ENCODE measurements at places on chromosomes 13 and 19.
A peak's percentile ranks its signal among the peaks of the same experiment; 100 is the strongest.

GRCh38 chr13:19155321-19155861 is 26.2 kb downstream of the TUBA3C start:
- no peak for DNase-seq

DNA sequence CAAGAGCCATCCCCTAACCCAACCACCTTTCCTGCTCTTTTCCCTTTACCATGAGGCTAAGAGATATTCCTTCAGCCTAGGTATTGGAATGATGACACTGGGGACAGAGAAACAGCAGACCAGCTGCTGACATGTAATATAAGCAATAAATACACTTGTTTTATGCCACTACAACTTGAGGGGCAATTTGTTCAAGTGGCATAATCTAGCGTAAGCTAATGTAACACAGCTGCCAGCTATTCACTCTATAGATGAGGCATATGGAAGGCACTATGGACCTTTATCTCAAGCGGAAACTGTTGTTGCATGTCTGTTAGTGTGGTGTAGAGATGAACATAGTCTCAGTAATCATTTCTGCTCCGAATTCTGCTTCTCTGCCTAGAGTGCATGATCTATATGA is 111.1 kb downstream of the STARD13 start:
- no peak for DNase-seq

- DNase-seq: no peak
Measured at GRCh38 chr13:42891591-42891990, 100.5 kb downstream of the EPSTI1 start.

- DNase-seq: no peak
Measured at GRCh38 chr13:70188567-70188966, 80.3 kb upstream of the KLHL1 start.

- peak; percentile 39 for DNase-seq
Measured at GRCh38 chr19:5480427-5480836, 25.2 kb downstream of the ZNRF4 start.

- no peak for DNase-seq
Measured at GRCh38 chr19:11814700-11815035, 595 bp downstream of the ZNF440 start.

GRCh38 chr13:32136061-32136460 is 104.5 kb downstream of the FRY start:
- no peak for DNase-seq

GRCh38 chr13:32228330-32229041 is 86.7 kb downstream of the ZAR1L start:
- DNase-seq: no peak

GRCh38 chr13:41056826-41057711 is 4.2 kb upstream of the WBP4 start:
- no peak for DNase-seq

- DNase-seq: no peak
Measured at GRCh38 chr13:113989585-113990300, 15.9 kb upstream of the C13orf46 start.

DNA sequence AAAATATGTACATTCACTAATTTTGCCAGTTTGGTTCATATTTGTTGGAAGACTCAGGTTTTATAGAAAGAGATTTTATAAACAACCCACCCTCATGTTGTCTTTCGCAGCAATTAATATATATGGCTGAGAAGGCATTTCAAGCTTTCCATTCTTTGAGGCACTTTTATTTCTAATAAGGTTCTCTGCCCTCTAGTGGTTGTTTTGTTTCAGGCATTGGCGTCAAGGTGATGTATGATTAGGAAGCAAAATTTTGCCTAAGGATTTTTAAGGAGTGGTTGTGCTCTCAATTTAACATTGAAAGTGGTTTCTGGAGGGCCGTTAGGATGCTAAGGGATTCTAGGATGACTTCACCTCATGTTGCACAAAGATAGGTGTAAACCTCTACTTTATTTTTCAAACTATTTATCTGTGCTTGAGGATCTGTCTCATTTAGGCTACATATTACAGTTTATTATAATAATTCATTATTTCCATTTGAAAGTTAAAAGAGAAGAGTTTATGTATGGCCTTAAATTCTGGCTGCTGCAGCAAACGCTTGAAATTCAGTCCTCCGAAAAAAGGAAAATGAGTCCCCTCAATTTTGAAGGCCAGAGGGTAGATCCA is 35.9 kb downstream of the OXGR1 start:
- DNase-seq: no peak

GRCh38 chr19:10421240-10422045 is 1.1 kb downstream of the PDE4A start:
- peak; percentile 35 for DNase-seq

DNA sequence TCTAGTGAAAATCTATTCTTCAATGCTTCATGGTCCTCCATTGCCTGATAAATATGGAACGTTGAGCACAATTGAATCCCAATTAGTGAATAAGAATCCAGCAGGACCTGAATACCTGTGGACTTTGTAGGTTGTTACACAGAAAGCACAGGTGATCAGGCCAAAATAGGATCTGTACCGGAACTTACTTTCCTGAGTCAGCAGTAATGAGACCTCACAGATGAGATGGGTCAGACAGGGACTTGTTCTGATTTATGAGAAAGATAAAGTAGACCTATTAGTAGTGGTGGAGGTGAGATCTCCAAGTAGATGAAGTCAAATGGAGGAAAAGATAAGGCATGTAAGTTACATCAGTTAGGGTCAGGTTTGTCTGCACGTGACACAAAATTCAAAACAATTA is 351.1 kb downstream of the MTUS2 start:
- DNase-seq: no peak

DNA sequence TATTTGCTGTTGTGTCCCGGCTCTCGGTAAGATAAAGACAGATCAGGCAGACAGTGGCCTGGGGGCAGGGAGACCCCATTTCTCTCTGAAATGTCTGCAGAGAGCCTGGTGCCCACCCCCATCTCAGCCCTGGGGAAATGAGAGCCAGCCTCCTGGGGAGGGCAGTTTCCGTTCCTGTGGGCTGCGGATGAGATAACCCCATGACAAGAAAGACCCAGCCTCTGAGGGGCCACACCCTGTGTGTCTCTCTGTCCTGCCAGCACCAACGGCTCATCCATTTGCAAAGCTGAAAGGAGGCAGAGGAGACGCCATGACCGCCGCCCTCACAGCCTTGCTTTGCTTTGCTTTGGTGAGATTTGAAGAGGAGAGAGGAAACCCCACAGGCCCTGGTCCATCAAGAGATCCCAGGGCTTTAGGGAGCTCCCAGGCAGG is 28.1 kb upstream of the KIR3DL3 start:
- no peak for DNase-seq

GRCh38 chr13:78816154-78816553 is 157.2 kb upstream of the OBI1 start:
- DNase-seq: no peak

DNA sequence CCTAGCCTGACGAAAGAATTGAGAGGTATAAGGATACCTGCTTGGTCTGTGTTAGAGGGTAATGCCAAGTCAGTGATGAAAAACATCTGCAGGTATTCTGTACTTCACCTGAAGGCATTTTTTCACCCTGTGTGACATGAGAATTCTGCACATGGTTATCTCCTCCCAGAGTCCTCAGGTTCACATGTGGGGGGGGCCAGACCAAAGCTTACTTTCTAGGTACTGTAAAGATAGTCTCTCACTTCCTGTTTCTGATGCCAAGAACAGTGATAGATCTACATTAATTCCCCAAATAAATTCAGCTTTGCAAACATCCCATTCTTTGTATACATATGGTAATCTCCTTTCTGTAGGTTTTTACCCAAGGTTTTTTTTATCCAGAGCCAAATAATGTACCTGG is 53.4 kb downstream of the GPC6 start:
- no peak for DNase-seq

DNA sequence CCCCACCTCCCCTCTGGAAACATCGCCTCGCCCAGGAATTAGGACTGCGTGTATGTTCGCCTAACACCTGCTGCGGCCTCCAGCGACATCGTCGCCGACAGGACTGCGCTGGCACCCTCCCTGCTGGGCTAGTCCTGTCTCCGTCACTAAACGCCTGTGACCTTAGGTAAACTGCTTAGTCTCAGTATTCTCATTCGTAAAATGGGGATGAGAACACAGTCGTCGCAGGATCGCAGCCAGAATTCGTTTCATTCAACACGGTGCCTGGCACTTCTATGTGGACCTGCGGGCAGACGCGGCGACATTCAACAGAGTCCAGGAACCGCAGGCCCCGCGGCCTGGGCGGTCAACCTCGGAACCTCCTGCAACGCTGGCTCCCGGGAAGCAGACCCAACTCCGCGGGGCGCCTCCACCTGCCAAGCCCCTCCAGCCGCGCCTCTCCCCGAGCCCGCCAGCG is 485 bp downstream of the CRYL1 start:
- no peak for DNase-seq

DNA sequence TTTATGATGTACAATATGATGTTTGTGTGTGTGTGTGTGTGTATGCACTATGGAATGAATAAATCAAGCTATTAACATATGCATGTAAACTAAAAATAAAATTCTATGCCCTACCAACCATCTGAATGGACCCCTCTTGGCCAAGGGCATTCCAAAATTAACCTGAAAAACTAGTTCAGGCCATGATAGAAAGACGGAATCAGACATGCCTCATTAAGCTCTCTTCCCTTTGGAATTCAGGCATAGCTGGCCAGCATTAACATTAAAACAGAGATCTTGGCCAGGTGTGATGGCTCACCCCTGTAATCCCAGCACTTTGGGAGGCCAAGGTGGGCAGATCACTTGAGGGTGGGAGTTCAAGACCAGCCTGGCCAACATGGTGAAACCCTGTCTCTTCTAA is 18.3 kb upstream of the SLC1A6 start:
- no peak for DNase-seq

GRCh38 chr13:111118898-111119607 is 3.9 kb downstream of the ARHGEF7 start:
- DNase-seq: no peak

- DNase-seq: no peak
Measured at GRCh38 chr13:44140888-44141724, 232.5 kb upstream of the SERP2 start.

DNA sequence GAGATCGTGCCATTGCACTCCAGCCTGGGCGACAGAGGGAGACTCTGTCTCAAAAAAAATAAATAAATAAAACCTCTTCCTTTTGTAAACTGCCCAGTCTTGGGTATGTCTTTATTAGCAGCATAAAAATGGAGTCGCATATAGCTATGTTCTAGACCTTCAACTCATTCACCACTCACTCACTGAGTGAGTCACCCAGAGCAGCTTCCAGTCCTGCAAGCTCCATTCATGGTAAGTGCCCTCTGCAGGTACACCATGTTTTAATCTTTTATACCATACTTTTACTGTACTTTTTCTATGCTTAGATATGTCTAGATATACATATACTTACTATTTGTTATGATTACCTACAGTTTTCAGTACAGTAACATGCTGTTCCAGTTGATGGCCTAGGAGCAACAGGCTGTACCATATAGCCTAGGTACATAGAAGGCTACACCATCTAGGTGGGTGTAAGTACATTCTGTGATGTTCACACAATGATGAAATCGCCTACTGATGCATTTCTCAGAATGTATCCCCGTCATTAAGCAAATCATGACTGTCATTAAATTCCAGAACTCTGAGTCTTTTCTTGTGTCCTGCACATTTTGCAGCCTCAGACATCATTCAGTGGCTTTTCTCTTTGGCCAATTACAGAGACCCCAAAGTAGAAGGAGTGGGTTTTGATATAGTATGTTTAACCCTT is 13.7 kb upstream of the FARP1 start:
- DNase-seq: no peak

- no peak for DNase-seq
Measured at GRCh38 chr13:80361298-80361697, 20.4 kb upstream of the SPRY2 start.

DNA sequence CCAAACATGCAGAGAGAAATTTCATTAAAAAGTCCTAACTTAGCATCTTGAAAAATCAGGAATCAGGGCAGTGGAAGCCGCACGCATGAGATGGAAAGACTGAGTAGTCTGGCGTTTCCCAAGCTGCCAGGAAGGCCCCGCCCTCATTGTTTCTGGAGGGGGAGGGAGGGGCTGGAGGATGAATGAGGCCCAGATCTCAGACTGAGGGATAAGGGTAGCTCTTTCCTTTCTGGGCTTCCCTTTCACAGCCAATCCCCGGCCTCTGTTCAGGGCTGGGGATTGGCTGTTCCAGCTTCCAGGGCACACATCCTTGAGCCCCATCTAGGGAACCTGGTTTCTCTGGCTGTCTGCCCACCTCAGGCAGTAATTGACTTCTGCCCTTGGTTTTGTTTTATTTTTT is 7.3 kb downstream of the C19orf53 start:
- DNase-seq: no peak

DNA sequence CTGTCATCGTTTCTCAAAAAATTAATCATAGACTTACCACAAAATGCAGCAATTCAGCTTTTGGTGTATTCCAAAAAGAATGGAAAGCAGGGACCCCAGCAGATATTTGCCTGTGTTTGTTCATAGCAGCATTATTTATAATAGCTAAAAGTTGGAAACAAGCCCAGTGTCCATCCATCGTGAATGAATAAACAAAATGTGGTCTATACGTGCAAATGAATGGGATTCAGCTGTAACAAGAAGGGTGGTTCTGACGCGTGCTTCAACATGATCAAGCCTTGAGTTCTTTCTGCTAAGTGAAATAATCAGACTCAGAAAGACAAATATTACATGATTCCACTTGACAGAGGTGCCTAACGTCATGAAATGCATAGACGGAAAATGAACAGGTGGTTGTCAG is 36.4 kb downstream of the PSG11 start:
- no peak for DNase-seq

GRCh38 chr13:111129465-111130115 is 14.5 kb downstream of the ARHGEF7 start:
- DNase-seq: no peak

GRCh38 chr19:21328406-21328805 is 804 bp downstream of the ZNF708 start:
- no peak for DNase-seq

DNA sequence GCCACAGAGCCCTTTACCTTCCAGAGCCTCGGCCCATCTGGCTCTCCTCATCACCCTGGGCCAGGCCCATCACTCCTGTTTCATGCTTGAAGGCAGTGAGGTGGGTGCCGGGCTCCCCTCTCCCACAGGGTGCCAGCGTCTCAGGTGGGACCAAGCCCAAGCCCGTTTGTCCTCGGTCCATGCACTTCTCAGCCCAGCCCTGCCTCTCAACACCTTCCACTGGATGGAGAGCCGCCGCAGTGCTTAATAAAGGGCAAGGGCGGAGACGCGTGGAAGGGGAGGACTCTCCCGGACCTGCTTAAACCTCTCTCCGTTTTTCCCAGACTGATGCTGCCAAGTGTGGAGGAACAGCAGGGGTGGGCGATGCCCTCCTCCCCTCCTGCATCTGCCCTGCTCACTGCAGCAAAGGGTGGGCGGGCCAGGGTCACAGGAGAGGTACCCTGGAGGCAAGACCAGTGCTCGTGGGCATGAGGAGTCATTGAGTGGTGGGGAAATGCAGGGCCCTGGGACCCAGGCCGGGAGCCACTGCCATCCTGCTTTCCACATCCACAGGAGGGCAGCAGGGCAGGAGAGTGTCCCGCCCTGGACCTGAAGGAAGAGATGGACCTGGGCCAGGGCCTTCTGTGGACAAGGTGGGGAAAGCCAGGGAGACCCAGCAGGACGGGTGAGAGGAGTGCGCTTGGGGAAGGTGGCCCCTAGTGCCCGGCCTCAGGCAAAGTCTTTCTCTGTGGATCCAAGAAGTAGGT is 9.7 kb upstream of the ATP11A start:
- no peak for DNase-seq
